ENCODE measurements at places on chromosomes 2 and 18. TPM values are rescaled to one million over a fixed set of nuclear protein-coding genes. Genes with fewer than 3 reads are reported as not detected.

DNA sequence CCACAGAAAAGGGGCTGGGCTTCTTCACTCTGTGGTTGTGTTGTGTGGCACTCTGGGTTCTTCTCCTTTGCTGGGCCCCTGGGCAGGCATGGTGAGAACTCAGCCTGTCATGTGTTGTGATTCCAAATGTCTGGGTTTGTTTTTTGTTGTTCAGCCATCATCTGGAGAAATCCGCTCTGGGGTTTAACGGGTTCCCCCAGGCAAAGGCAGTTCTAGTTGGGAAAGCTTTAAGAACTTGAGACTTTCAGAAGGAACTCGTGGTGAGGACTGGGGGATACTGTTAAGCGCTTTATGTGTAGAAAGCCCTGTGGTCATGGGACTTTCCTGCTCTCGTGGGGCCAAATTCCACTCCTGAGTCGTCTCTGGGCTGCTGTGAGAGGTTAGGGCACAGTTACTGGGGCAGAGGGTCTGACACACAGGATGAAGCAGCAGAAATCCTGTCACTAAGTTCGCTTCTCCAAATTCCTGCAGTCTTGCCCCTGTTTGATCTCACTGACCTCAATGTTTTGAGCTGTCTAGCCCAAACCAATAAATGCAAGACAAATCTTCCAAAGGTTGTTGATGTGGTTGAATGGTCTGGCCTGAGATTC is 87.7 kb downstream of the RAPGEF4 start:
- H3K4me1 ChIP-seq = peaks cover 5% of the 10 kb centered on the region
- H3K27ac ChIP-seq = no peak overlapping the region
- H3K27me3 ChIP-seq = peaks cover 7% of the 10 kb centered on the region

DNA sequence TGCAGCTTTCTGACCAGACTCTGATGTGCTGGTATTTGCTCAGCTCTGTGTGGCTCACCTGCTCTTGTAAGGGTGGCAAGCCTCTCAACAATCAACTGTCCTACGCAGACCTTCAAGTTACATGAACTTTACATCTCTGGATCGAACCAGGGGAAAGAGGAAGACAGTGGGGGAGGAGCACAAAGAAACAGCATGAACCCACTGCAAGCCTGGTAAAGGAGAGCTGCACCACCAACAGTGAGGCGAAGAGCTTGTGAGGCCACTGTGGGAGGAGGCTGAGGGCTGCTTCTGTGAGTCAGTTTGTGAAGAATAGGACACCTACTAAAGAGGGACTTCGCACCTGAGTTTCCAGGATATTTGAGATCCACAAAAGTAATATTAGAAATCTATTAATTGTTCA is 18.8 kb upstream of the FAM110C start:
- no peak overlapping the region for H3K4me3 ChIP-seq
- no peak overlapping the region for H3K27ac ChIP-seq
- H3K27me3 ChIP-seq = no peaks in the 10 kb centered on the region
- H3K36me3 ChIP-seq = no peaks in the 10 kb centered on the region

- no peaks in the 10 kb centered on the region for H3K27me3 ChIP-seq
- H3K4me1 ChIP-seq = peaks cover 20% of the 10 kb centered on the region
- peak overlapping the region; percentile 91 for H3K4me3 ChIP-seq
- H3K27ac ChIP-seq = peak overlapping the region; percentile 98
- DNase-seq = peak; percentile 97
Observed at GRCh38 chr2:156342254-156343095, 10.0 kb upstream of the NR4A2 start.

DNA sequence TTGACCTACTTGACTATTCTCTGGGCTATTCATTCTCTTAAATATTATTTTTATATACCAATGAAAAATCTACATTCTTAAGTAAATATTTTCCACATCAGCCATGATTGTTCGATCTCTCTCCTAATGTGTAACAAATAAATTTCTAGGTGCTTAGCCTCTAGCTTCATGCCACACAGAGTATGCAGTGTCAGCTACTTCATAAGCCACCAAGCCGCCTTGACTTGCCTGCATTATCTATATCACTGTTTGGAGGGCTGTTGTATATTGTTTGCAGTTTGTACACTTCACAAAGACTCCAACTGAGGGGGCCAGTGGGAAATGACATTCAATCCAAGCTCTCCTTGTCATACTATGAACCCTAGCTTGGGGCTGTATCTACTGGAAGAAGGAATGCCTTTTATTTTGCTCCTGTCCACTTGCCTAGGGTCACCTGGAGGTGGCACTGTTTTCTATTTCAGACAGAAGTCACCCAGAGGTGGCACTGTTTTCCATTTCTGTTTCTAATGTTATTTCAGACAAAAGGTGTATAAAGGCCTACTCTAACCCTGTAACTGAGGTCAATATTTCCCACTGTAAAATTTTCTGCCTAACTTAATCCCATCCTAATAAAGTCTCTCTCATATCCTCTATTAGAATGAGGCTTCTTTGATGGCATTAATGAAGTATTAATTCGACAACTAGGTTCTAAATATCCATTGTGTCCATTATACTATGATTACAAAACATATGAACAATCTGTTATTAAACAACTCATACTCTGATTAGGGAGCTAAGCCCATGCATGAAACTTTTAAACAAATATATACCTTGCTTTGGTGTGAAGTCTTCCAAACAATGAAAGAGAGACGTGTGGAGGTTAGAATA is 36.4 kb downstream of the COL5A2 start:
- H3K27ac ChIP-seq = peak overlapping the region; percentile 22
- peaks cover 21% of the 10 kb centered on the region for H3K4me1 ChIP-seq
- H3K4me3 ChIP-seq = no peak overlapping the region
- H3K36me3 ChIP-seq = peaks cover 4% of the 10 kb centered on the region
- no peaks in the 10 kb centered on the region for H3K27me3 ChIP-seq
- DNase-seq = no peak

Gene IL36G
- total RNA-seq = not detected

Gene WNT10A
- total RNA-seq = not detected

Gene CNGA3
- total RNA-seq = 0.29 TPM

Measured in osteoblast (primary cell).